ENCODE measurements at places on chromosomes 3 and 15.

DNA sequence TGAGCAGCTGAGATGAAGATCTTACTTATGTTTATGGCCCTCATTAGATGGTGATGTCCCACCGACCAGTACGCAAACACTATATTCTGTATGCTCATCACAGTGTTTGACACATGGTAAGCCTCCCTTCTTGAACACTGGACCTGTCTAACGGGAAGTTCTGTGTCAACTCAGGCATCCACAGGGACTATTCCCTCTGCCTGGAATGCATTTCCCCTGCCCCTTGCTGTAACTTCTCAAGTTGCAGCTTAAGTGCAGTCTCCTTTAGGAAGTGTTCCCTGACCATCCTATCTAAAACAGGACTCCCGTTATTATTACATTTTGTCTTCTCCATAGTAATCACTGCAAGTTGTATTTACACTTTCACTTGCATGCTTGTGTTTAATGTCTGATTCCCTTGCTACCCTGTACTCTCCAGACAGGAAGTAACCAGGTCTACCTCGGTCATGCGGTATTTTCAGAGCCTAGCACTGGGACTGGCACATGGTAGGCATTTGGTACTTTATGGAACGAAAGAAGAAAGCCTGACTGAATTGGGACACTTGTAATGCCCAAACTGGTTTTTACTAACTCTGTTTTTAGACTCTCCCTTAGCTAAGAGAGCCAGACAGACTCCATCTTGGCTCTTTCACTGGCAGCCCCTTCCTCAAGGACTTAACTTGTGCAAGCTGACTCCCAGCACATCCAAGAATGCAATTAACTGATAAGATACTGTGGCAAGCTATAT lies 8.7 kb downstream of the DET1 start:
- DNase-seq, result no peak

DNA sequence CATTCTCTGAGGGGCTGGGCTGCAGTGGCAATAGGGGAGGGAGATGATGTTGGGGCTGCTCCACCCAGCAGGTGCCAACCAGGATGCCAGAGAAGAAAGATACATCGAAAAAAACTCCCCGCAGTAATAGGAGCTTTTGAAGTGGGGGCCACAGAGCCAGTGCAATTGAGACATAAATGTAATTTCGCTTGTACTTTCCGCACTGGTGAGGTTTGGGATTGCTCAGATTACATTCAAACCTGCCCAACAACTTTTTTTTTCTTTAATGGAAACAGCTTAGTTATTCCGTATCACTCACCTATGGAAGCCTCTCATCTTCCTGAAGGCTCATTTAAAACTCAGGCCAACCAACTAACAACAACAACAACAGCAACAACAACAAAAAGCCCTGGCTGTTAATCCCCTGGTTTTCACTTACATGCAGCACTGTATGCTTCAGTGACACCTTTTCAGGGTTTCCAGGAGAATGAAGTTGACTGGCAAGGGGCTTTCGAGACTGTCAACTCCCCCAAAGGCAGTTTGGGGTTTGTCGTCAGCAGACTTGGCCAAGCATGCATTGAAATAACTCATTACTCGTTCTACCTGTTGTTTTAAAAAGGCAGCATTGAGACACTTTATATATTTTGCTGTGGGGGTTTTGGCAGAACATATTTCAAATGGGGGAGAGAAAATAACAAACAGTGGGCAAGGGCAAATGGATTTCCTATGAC lies 163.8 kb downstream of the EBLN2 start:
- no peak for DNase-seq

DNA sequence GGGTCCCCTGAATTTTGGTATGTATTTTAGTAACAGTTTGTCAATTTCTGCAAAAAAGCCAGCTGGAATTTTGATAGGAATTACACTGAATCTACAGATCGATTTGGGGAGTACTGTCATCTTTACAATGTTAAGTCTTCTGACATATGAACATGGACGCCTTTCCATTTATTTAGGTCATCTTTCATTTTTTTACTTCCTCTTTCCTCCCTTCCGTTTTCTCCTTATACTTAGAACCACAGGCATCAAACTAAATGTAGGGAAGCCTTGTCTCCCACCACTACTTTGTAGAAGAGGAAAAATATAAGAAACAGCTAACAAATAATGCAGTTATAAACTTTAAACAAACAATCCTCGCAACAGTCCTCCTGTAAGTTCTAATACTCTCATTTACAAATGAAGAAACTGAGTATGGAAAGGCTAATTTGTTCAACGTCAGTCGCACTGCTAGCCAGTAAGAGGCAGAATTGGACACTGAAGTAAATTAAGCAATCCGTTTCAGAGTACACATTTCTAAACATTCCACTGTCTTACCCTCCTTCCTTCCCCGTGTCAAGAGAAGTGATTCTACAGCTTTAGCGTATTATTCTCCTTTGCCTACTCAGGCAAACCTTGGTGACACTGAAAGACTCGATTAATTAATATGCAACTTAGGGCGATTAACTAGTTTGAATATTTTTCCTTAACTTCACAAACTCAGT lies 25.6 kb downstream of the RHOA start:
- DNase-seq, result no peak

- no peak for DNase-seq
Observed at GRCh38 chr3:120198305-120198878, 86.6 kb downstream of the GPR156 start.

GRCh38 chr3:113660896-113661295 lies 35.5 kb downstream of the USF3 start:
- DNase-seq, result no peak

DNA sequence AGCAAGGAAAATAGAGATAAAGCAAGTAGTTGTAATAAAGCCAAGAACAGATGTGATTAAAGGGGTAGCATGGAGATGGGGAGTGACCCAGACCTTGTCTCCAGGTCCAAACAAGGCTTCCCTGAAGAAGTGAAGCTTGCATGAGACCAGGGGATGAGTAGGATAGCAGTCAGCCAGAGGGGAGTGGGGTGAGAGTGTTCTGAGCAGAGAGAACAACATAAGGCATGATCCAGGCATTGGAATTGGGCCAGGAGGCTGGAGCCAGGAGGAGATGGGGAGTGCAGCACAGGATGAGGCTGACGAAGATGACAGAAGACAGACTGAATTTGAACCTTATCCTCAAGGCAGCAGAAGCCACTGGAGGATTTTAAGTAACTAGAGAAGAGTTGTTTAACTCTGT lies 7.2 kb downstream of the TMOD2 start:
- DNase-seq, result no peak

DNA sequence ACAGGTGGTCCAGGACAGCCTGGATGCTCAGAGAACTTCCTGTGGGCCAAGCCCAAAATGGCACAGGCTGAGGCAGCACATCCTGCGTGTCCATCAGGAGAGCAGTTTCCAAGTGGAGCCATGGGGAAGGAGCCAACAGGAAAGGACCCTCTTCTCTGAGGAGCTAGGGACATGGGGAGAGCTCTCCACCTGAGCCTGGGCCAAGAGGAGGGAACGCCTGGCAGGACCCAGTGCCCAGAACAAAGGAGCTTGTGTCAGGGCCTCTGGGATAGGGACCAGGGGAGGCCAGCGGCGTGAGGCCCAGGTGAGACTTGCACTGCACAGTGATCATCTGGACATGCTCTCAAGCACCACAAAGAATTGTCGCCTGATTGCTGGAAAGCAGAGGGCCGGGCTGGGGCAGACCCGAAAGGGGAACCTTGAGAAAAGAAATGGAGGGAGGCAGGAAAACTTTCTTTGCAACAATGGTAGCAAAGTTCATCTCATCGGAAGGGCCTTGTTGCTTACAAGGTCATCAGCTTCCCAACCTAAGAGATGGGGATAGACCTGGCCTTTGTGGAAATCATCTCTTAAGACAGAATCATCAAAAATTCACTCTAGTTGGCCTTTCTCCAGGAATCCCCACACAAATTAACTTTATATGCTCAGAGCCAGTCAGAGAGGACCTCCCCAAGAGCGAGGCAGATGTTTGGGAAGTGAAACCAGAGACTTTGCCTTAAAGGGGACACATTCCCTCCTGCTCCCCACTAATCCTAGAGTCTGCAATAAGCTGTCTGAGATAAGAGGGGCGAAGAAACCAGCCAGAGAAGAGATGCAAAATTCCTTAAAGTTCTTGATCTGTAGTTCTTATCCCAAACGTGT lies 47.7 kb upstream of the HES1 start:
- no peak for DNase-seq

DNA sequence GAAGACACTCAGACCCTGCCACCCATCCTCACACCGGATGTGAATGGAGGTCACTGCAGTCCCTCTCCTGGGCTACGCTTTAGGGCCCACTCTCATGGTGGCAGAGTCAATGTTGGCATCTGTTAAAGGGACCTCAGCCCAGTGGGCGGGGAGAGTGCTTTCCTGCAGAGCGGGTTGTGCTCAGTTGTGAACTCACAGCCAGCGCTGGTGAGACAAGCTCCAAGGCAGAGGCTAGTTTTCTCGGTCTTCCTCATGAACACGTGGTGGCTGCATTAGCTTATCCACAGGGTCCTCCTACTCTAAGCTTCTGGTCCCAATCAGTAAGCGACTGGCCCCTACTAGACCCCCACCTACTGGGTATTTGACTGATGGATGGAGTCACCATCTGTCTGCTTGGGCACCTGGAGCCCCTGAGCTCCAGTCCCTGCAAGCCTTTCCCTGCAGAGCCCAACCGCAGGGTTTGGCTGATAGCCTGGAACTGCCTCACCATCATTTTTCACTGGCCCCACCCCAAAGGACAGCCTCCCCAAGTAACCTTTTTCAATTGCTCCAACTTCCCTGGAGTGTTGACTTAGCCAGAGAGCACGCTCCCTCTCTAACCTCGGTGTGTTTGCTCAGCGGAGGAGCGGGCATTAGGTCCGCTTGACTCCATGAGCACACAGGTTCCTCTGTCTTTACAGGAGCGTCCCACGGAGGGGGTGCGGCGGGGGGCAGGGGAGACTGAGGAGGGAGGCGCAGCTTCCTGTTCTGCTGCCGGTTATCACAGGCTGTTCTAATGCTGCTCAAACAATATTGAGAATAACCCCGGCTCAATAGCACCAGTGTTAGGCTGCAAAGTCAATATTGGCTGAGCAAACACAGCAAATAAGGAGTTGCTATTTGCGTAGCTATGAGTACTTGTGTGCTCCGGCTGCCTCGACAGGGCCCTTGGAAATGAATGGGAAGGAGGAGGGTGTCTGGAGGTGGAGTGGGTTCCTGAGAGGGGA lies 141.7 kb downstream of the RPLP1 start:
- DNase-seq, result no peak

DNA sequence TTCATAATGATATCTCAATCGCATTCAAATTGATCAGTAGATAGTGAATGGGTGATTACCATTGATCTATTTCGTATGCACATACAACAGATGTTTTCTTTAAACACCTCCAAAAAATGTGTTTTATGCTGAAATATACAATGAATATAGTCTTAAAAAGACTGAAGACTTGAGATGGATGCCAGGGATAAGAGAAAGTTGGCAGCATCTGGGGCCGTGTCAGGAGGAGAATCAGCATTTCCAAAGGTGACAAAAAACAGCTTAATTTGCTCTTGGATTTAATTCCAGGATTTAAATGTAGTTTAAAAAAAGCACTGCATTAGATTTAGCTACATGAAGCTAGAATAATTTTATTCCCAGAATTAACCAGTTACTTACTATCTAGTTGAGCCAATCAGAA lies 199.7 kb upstream of the CNTN3 start:
- DNase-seq, result no peak

- no peak for DNase-seq
Observed at GRCh38 chr3:150346981-150347863, 60.9 kb upstream of the TSC22D2 start.

GRCh38 chr3:74281705-74282104 lies 332.8 kb downstream of the CNTN3 start:
- no peak for DNase-seq

DNA sequence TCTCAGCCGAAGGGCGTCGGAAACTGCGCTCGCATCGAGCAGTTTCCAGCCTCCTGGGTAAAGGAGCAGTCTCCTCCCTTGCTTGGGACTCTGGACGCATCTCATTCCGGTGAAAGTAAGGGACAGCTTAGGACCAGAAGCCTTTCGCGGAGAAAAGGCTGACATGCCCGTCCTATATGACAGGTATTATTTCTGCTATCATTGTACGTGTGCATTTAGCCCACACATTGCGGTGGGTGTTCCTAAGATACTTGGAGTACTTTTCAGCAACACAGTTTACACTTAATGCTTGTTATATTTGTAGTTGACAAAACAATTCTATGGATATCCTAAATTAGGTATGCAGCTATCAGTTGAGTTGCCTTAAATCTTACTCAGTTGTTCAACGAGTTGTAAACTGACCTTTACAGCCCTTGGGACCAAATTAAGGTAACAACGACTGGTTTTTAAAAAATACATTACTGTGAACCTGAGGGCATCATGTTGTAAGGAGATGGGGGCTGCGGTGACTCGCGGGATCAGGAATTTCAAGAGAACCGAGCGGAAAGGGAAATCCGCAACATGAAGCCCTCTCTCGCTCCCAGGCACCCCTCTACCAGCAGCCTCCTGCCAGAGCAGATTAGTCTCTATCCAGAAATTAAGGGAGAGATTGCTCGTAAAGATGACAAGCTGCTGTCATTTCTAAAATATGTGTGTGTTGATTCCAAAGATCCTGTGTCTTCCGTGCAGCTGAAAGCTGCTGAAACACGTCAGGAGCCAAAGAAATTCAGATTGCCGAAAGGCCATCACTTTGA lies 632 bp upstream of the COPS2 start:
- DNase-seq, result no peak

- no peak for DNase-seq
Observed at GRCh38 chr3:151599103-151599672, 134.5 kb upstream of the AADACL2 start.

DNA sequence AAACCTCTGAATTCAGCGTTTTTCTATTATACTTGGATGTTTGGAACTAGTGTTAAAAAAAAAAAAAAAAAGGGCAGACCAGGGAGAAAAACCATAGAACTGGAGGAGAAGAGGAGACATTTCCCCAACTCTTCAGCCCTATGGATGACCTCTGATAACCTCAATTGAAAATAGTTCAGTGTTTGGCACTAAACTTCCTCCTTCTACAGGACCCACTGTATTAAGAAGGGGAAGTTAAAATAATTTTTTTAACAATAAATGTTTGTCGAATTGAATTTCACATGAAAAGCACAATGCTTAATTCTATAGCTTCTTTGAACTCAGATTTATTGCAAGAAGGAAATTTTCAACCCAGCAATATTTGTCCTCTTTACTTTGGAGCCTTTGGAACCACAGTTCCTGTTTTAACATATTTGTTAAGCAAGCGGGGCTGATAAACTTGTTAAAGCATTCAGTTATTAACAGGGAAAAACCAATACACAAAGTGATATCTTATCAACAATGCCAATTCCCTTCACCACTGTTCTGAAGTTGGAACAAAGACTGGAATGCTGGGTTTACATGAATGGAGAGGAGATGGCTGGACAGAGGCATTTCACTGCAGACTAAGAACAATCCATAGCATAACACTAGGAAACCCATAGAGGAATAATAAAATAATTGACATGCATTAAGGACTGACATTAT lies 3.1 kb upstream of the A4GNT start:
- no peak for DNase-seq

GRCh38 chr3:123412811-123413604 lies 35.9 kb downstream of the ADCY5 start:
- no peak for DNase-seq

- DNase-seq, result no peak
Observed at GRCh38 chr3:24088782-24089181, 143.7 kb downstream of the NR1D2 start.

- DNase-seq, result no peak
Observed at GRCh38 chr3:145490088-145491048, 670.6 kb downstream of the PLOD2 start.

- DNase-seq, result no peak
Observed at GRCh38 chr3:126659915-126660886, 5.3 kb upstream of the TXNRD3 start.

All from activated CD4-positive, alpha-beta T cell treated with anti-CD3 and anti-CD28 coated beads, Interleukin-2, amount 50 U/mL, for 4 hours (primary cell).